NCI-H187 (cell line): ENCODE measurements at places on chromosomes 1 and 21.

DNA sequence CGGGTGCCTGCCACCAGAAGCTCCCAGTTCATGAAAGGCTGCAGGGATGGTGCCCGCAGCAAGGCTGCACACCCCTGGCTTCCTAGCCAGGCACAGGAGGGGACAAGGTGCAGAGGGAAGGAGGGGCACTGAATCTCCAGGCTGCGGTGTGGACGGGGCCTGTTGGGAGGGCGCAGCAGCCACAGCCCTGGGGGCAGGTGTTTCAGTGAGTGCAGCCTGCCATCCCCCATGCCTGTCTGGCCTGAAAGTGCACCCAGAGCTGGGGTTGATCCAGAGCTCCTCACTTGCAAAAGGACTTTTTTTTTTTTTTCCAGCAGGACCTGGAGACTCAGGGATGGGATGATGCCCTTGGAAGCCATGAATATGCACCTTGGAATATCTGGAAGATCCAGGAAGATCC is 153.7 kb upstream of the C1orf174 start:
- DNase-seq, result no peak

GRCh38 chr1:108561689-108562326 is 1.9 kb downstream of the EEIG2 start:
- DNase-seq, result peak; percentile 24

DNA sequence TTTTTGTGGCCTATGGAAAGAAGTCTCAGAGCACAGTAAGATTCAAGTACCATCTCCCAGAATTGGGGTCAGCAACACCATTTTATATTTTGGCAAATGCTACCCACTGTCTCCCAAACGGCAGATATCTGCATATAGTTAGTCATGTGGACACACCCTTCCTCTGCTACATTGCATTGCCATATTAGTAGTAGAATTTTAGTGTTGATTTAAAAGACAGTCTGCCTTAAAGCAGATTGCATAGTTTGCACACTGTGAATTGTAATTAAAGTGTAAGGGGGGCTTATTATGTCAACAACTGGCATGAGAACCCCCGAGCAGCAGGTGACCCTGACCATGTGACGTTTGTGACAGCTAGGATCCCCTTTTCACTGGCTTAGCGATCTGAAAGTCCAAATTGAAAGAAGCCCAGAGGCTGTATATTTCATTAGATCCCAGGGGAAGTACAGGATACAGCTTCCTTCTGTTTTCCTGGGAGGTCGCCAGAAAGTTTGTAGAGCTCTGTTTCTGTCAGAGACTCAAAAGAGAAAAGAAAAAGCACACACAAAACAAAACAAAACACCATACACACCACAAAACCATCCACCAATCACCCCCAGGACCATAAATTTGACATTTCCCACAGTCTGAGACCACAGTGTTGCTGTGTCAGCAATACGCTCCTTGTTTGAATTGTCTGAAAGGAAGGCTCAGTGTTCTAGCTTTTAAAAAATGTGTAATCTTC is 172.4 kb downstream of the NFIA start:
- no peak for DNase-seq

GRCh38 chr1:230196077-230196476 is 129.0 kb downstream of the GALNT2 start:
- DNase-seq, result no peak

- no peak for DNase-seq
These were observed 20.0 kb downstream of the IFFO2 start for GRCh38 chr1:18936471-18936813.

GRCh38 chr1:245538671-245539070 is 383.9 kb downstream of the KIF26B start:
- DNase-seq, result no peak

- no peak for DNase-seq
These were observed 25.3 kb upstream of the RCAN3 start for GRCh38 chr1:24477309-24477708.

DNA sequence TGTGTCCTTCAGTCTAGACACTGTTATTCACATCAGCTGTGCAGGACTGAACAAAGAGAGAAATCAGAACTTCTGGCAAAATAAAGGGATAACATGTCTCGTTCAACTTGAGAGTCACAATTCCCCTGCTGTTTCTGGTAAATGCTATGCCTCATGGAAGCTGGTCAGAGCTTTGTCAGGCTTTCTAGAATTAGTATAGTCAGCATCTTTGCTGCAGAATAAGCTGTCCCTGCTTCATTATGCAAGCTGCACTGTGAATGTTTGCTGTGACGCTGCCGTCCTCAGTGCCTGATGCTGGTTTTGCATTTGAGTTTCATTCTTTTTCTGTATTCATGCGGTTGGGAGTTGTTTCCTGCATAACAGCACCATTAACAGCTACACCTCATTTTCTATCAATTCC is 96.4 kb upstream of the KCNJ6 start:
- no peak for DNase-seq

- no peak for DNase-seq
These were observed 168.9 kb downstream of the LMO4 start for GRCh38 chr1:87497380-87498203.

- no peak for DNase-seq
These were observed 107.0 kb upstream of the TLR5 start for GRCh38 chr1:223249854-223250631.

- DNase-seq, result no peak
These were observed 54.5 kb downstream of the NCAM2 start for GRCh38 chr21:21052672-21053071.

GRCh38 chr1:154849645-154850131 is 20.4 kb downstream of the KCNN3 start:
- DNase-seq, result no peak

DNA sequence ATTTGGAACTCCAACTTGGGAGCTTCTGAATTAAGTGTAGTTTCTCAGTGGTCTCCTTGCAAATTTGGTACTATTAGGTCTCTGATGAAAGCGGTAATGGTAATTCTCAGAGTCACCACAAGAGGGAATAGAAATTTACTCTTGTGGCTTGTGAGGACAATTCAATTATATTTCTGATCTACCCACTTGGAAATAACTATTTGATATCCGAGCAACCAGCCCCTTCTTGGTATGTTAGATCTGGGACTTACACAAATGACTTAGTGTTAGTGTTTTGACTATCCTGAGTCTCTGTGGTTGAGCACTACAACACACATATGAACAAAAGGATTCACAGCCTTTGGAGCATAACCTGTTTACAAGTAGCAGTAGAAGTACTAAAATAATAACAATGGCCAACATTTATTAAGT is 68.1 kb downstream of the RPS6KA1 start:
- peak; percentile 12 for DNase-seq

DNA sequence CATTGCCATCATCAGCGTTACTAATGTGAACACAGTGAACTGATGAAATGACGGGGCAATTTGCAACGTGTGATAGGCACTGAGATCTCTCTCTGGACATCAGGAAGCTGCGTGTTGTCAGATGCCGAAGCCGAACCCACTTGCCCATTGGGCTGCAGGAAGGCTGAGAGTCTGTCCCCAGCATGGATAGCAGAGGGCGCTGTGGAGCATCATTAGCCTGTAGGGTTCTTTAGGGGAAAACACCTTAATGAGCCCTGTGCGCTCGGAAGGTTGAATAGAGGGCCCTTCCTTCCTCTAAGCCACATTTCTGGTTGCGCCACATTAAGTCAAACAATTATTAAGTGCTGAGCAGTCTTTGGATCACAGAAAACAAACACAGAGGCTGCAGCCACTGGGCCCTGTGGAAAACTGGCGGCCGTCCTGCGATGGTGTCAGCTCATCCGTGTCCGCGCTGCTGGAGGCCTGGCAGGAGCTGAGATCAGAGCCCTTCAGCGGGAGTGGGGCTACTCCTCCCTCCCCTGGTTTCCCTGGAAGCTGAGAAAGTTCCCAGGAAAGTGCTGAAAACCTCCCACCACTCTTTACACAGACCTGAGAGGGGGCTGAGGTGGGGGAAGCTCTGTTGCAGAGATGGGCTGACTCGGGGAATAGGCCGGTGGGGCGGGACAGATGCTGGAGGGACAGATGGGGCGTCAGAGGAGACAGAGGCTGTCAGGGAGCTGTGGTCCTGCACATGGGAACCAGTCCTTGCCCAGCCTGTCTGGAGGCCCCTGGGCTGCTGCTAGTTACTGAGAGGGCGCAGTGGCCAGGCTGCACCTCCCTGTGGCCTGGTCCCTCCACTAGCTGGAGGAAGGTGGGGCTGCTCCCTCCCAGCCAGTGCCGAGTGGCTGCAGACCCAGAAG is 12.7 kb downstream of the TFF2 start:
- peak; percentile 84 for DNase-seq

DNA sequence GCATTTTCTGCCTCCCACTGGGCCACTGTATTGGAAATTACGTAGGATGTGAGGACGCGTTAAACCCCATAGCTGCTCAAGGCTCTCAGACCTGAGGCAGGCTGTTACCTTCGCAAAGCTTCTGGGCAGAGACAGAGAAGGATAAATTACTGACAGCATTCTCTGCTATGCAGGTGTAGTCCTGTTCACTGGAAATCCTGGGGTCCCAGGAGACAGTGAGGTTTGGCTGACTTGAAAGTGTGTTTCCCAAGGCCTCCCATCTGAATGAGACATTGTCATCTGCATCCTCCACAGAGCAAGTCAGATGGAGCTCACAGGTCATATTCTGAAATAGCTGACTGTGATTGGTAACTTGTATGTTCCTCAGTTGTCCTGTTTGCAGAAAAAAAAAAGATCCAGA is 32.0 kb downstream of the SLAMF6 start:
- DNase-seq, result no peak

DNA sequence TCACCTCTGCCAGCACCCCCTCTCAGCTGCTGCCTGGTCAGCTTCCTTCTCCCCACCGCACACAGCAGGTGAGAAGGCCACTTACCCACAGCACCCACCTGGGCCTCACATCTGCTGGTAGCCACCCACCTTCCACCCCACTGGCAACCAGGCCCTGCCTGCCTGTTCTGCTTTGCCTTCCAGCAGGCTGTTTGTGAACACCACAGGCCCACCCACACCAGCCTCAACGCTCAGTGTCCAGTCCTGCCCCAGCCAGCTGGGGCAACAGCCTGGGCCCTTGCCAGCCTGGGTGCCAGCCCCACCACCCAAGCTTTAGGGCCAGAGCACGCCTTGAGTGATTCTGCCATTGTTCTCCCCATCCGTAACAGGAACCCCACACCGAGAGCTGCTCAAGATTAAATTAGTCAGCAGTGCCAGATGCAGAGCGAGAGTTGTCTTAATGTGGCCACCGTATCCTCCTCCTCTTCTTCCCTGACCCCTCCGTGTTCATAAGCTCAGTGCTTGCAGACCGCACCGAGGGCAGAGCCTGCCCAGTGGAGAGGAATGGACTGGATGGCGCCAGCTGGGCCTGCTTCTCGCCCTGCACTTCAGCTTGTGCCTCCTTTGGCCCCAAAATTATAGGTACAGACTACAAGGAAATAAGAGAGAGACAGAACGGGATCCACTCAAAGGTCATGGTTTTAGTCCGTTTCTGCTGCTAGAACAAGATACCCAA is 120.3 kb upstream of the COL6A1 start:
- no peak for DNase-seq

DNA sequence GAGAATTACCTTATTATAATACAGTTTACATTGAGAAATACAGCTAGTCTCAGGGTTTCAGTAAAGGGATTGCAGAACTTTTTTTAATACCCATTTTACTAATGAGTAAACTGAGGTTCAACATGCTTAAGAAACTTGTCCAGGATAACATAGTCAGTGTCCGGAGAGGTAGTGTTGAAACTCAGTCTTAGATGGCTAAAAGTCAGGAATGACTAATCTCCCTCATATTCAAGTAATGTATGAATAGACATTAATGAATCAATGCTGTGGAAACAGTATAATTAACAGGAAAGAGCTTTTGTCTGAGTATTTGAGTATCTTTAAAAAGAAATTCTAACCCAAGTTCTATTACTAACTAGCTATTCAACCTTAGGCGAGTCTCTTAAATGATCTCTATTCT is 397.6 kb downstream of the PLA2G4A start:
- DNase-seq, result no peak

- DNase-seq, result no peak
These were observed 40.7 kb downstream of the CASQ2 start for GRCh38 chr1:115727706-115728249.

DNA sequence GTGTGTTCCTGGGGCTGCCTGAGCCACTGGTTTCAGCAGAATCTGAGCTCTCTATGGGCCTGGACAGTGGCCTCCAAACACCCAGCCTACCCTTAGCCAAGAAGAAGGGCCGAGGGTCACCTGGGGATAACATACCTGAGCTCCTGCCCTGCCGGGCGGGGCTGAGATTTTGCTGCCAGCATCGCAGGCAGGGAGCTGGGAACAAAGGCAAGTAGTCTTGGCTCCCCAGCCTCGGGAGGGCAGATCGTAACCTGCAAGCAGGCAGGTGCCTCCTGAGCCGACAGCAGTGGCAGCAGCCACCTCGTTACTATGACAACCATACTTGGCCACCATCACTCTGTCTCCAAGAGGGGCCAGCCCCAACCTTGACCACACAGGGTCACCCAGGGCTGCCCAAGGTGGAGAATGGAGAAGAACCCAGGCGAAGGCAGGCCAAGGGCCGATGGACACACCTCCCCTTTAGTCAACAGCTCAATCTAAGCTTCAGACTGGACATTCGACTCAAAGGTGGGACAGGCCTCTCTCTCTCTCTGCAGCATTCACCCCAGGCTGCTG is 54.6 kb downstream of the TOMM20 start:
- no peak for DNase-seq

GRCh38 chr1:112866151-112866550 is 89.8 kb downstream of the SLC16A1 start:
- no peak for DNase-seq

GRCh38 chr1:20964540-20965484 is 177.7 kb upstream of the HP1BP3 start:
- DNase-seq, result no peak

- no peak for DNase-seq
These were observed 688.6 kb upstream of the ADGRL4 start for GRCh38 chr1:79695138-79695537.

DNA sequence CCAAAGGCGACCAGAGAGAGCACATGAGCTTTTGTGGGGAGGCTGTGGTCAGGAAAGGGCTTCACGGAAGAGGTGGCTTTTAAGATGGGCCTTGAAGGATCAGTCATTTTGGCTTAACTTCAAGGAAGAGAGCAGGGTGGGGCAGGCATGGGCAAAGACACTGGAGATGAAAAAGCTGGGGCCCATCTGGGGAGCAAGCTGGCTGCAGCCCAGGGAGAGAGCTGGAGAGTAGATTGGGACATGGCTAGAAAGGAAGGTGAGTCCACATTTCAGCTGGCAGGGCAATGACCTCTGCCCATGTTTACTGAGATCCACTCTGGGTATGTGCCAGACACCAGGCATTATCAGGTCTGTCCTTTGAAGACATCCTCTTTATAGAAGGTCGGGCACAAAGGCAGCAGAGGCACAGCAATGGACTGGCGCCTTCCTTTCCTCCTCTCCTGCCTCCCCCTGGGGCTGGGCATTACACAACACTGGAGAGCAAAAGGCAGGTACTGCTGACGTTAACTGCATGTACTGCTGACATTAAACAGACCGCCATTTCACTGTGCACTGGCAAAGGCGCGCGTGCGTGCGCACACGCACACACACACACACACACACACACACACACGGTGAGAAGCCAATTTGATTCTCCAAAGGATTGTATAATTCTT is 2.2 kb upstream of the UBXN10 start:
- no peak for DNase-seq

GRCh38 chr1:30273021-30273325 is 450.4 kb downstream of the MATN1 start:
- no peak for DNase-seq
